Left lung (tissue), 14 donors: ENCODE measurements at places on chromosomes 1 and 21. TPM values are rescaled to one million over a fixed set of nuclear protein-coding genes. Genes with fewer than 3 reads are reported as not detected.
A peak's percentile ranks its signal among the peaks of the same experiment; 100 is the strongest.

The OR2AK2 gene
- not detected for total RNA-seq

The PAQR7 gene
- 15.9 TPM for total RNA-seq

The CELA3B gene
- total RNA-seq = not detected

The BARHL2 gene
- total RNA-seq = not detected

The HOOK1 gene
- 12.4 TPM for total RNA-seq

The LAX1 gene
- total RNA-seq = 2.2 TPM

The ADAM30 gene
- not detected for total RNA-seq

The TAS1R1 gene
- total RNA-seq = not detected

DNA sequence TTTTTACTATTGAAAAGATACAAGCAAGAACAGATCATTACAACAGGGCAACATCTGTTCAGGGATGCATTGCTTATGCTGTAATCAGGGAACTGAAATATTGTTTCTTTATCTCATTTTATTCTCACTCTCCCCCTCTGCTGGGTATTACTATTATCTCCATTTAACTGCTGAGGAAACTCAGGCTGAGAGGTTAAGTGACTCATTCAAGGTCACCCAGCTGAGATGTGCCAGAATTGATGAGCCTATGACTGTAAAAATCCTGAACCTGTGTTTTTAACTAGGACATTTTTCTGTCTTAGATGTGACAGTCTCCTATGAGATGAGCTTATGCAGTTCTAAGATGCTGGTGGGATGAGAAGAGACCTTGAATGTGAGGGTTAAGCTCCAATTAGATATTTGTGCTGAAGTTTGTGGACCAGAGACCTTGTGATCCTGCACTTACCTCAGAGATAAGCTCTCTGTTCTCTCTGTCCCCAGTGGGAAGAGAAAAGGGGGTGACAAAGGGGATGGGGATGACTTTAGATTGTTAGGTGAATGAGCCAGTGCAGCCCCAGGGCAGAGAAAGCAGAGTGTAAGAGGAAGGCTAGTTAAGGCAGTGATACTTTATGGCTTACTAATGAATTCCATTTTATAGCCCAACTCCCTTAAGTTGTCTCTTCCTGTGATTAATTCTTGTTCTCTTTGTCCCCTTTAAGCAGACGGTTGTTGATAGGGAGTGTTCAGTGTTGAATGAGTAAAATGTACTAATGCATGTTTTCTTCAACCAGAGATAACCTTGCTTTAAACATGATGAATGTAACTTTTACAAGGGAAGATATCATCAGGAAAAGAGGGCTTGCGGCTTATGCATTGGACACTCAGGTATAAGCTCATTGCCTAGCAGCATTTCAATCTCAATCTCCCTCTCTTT, 111.4 kb downstream of the HLX start:
- DNase-seq = no peak

- DNase-seq = no peak
Observed at GRCh38 chr1:96080925-96081324, 640.7 kb upstream of the PTBP2 start.

DNA sequence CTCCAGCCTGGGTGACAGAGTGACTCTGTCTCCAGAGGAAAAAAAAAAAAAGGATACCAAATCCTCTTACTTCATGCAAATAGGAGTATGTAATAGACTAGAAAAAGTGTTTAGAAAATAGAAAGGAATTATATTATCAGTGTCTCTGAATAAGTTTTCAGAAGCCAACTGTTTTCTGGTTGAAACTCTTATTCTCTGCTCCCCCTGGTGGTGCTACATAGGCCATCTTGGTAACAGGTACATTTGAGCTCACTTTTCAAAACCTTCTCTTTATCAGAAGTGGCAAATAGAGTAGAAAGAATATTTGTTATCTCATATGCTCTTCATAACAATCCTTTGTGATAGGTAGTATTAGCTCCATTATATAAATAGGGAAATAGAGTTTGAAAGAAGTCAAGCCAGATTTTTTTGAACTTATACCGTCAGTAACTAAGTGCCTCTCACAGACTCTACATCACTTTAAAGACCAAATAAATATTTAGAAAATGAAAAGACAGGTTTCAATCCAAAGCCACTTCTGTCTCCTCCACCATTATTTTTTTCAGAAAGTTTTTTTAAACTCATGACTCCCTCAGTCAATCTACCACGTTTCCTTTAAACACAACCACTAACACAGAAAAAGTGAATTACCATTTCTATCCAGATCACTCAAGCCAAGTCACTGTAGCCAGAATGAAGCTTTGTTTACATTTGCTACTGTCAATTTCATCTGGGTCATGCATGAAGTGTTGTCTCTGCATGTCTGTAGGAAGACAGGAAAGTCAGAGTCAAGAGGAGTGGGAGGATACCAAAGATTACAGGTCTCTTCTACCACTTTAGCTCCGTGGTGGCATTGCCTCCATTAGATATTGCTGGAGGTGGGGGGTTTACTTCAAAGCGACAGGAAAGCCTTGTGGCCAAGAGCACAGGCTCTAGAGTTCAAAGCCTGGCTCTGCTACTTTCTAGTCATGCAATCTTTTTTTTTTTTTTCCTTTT, 45.6 kb downstream of the IL23R start:
- peak; percentile 32 for DNase-seq

DNA sequence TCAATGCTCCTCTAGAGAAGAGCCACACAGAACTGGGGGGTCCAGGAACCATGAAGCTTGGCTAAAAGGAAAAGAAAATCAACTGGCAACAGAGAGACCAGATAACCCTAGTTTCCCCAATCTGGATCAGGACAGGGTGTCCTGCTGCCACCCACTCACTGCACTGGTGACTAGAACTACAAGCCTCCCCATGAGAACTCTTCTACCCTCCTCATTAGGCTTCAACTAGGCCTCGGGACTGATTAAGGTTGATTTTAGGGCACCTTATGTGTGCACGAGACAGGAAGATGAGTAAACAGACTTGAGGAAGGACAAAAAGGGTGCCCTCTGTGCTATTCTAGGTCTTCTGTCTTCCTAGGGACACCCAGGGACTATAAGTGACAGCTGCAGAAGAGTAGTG, 2.3 kb upstream of the SF3B4 start:
- no peak for DNase-seq

DNA sequence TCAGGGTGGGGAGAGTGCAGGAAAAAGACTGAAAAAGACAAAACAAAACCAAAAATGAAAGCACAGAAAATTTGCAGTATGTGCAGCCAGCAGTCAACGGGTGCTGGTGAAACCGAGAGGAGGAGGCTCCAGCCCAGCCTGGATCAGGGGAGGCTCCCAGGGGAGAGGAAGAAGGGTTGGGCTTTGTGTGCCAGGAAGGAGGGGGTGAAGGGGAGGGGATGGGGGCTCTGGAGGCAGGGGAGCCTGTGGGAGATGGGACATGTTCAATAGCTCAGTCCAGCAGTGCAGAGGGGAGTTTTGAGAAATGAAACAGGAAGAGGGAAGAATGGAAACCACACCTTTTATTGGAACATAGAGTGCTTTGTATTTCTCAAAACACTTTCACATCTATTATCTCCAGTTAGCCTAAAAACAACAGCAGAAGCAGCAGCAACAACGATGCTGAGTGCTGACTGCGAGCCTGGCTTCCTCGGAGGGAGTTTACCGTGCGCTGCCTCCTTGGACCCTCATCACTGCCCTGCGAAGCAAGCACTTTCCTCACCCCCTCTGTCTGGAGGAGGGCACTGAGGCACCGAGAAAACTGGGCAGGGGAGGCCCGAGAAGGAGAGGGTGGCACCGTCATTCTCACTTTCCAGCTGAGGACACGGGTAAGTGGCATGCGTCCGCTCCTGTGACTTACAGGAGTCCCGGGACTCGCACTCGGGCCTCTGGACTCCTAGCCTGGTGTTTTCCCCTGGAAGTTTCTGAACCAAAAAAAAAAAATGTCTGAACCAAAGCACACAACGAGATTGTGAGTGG, 62.9 kb downstream of the MDM4 start:
- no peak for DNase-seq

DNA sequence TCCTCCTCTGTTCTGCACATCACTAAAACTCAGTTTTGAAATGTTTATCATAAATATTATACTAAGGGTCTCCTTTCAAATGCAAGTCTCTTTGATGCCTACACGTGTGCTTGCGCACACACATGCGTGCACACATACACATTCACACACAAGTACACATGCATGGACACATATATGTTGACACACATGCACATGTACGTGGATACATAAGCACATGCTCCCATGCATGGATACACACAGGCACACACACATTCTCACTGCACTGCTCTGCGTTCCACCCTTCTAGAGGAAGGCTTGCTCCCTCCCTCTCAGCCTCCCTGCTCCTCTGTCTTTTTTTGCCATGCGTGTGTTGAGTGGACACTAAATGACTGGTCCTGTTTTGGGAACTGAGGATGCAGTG, 162.7 kb downstream of the PCP4 start:
- DNase-seq = no peak

DNA sequence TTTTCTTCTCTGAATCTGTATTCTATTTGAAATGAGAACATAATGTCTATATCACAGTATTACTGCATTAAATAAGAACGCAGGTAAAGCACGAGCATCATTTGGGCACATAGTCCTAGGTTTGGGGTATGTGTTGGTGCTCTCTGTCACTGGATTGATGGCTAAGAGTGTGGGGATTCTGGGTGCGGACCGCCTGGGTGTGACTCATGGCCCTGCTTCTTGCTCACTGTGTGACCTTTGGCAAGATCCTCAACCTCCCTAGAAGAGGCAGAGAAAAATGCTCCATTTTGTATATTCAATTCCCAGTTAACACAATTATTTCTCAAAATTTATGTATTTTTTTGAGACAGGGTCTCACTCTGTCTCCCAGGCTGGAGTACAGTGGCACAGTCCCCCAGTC, 99.7 kb downstream of the LAMC2 start:
- no peak for DNase-seq

DNA sequence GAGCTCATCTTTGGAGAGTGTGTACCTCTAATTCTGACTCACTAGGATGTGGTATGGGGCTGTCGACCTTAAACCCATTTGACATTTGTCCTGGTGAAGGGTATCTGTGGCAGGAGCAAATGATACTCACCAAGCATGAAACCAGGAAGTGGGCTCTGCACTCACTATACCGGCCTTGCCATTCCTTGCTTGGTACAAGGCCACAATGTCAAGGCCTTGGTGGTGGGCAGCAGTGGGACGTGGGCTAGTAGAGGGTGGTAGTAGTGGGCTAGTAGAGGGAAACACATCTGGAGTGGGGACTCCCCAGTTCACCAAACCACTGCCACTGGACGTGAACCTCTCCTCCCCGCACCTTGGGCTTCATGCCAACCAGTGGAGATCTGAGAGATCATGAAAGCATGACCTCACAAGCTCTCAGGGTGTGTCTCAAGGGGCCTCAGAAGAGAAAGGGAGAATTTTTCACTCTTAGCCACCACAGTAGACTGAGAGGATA, 11.5 kb downstream of the TNFSF4 start:
- DNase-seq = no peak

DNA sequence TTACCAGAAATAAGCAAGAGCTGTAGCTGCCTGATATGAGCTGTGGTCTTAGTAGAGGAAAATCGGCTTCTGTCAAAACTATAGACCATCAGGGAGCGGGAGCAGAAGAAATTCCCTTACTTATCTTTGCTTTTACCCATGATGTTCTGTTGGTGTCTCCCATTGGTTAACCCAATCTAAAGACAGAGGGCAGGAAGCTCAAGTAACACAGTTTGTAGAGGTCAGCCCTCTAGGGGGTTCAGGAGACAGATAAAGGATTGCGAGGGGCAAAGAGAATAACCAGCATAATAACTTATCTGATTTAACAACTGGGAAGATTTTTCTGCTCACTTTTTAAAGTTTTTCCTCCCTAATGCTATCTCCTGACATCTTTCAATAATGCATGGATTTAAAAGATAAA, 142.4 kb downstream of the NTMT2 start:
- DNase-seq = no peak

- DNase-seq = no peak
Observed at GRCh38 chr1:180385144-180385543, 117.2 kb downstream of the ACBD6 start.

DNA sequence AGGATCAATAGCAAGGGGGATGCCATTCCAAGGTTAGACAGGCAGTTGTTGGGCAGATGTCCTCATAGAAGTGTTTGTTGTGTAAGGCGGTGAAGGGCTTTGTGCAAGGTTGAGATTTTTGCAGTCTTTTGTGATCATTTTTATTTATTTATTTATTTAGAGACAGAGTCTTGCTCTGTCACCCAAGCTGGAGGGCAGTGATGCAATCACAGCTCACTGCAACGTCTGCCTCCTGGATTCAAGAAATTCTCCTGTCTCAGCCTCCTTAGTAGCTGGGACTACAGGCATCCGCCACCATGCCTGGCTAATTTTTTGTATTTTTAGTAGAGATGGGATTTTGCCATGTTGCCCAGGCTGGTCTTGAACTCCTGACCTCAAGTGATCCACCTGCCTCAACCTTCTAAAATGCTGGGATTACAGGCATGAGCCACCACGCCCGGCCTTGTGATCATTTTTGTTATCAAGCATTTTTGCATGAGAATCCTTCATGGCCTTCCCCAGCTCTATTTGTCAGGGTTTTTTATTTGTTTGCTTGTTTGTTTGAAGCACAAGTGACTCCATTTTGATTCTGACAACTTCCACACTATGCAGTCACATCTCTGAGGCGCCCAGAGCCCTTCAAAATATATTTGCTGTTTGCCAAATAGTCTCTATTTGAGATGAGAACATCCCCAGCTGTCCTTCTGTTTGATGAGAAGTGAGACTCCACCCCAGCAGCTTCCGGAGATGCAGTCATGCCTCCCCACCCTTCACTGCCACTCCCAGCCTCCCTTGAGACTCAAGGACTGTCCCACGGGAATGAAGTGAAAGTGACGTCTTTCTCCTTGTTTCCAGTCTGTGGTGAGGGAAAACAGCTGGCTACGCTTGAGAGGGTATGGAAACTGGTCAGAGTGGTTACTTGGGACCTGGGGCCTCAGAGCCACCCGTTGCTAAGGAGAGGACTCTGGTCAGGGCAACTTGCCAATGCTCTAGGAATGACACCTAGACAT, 38.0 kb downstream of the TMEM50B start:
- peak; percentile 85 for DNase-seq

DNA sequence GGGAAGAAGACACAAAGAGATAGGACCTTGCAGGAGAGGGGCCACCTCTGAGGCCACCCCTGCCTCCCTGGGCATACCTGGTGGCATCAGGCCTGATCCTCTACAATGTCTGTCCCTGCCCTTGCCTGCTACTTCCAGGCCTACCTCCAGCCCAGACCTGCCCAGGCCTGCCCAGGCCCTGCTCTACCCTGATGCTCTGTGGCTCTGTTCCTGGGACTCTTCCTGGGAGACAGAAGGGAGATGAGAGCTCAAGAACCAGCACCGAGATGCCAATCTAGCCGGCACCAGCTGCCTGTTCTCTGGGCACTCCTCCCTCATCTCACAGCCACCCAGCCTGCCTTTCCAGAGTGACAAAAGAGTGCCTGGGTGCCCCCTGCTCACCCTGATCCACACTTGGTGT, 2.7 kb downstream of the CELF3 start:
- DNase-seq = no peak

DNA sequence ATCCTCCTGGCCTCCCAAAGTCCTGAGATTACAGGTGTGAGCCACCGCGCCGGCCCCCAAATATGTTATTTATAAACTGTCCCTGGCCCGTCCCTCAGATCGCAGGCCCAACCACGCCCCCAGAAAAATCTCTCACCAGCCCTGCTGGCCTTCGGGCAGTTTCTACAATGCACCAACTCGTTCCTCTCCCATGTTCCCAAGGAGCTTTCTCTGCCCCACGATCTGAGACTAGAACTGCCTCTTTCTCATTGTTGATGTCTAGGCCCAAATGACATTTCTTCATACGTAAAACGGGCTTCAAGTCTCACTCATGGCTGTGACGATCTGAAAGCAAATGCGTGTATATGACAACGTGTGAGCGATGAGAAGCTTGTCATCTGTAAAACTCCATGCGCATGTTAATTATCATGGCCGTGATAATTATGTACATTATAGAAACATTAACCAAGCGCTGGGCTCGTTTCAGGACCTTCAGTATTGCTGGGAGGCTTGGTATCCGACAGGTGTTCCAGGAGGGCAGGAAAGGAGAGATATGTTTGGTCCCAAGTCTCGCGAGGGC, 748 bp upstream of the NIPAL3 start:
- no peak for DNase-seq
